Activated T-helper 2 cell treated with anti-CD3 and anti-CD28 coated beads, Interferon-gamma antibody, Interleukin-2, Interleukin-4, amounts not matched to agents 10 μg/mL and 5 μg/mL and 100 μg/mL, durations not matched to agents 14 hours and 24 hours and 36 hours (primary cell): ENCODE measurements at places on chromosomes 4 and X.

DNA sequence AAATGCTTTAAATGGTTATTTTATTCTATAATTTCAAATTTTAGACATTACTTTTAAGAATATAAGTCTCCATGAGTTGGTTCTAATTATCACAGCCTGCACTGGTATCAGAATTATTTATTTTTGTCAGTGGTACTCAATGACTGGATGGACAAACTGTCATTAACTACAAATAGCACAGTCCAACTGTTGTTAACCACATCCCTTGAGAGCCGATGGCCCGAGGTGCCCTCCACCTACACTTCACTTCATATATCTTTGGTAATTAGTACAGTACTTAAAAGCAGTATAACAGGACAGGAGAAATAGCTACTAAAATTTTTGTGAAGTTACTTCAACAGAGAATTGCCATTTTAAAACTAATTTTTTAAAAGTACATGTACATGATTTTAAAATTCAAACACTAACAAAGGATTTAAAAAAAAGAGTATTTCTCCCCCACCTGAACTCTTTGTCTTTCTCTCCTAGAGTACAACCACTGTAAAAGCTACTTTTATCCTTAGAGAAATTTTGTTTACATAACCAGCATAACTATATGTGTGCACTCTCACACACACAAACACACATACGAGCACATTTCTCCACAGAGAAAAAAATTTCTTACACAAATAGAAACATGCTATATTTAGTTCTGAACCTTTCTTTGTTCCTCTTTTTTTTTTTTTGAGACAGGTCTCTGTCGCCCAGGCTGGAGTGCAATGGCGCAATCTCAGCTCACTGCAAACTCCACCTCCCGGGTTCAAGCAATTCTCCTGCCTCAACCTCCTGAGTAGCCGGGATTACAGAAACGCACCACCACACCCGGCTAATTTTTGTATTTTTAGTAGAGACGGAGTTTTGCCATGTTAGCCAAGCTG lies 6.5 kb downstream of the TIFA start:
- H3K4me3 ChIP-seq = no peak overlapping the region
- no peak overlapping the region for H3K27ac ChIP-seq
- peaks cover 47% of the 10 kb centered on the region for H3K36me3 ChIP-seq
- DNase-seq = no peak
- no peaks in the 10 kb centered on the region for H3K27me3 ChIP-seq

GRCh38 chr4:82688091-82688795 lies 110.4 kb downstream of the SCD5 start:
- H3K36me3 ChIP-seq = no peaks in the 10 kb centered on the region
- no peaks in the 10 kb centered on the region for H3K4me1 ChIP-seq
- peaks cover 5% of the 10 kb centered on the region for H3K27me3 ChIP-seq
- H3K27ac ChIP-seq = no peak overlapping the region
- DNase-seq = no peak

DNA sequence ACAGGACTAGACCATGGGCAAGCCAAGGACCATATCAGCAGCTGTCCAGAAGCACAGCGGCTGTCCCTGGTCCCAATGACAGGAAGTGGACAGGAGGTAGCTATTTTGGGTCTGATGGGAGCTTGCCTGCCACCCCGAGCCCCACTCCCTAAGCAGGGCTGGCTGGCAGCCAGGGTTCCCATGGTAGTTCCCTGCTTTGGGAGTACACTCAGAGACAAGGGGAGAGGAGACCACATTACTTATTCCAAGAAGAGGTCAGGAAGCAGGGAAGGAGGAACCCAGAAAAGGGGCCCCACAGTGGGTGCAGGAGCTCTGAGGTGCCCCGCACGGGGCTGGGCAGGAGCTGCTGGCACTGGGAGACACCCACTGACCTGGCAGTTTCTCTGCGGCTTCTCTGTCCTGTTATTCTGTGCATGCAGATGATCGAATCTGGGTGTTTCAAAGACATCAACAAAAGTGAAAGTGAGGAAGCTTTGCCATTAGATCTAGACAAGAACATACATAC lies 36.3 kb downstream of the HTT-AS start:
- no peak for DNase-seq
- no peaks in the 10 kb centered on the region for H3K36me3 ChIP-seq
- H3K4me1 ChIP-seq = peaks cover 35% of the 10 kb centered on the region
- H3K27me3 ChIP-seq = peaks cover 8% of the 10 kb centered on the region

GRCh38 chr4:2285613-2286381 lies 23.9 kb upstream of the MXD4 start:
- no peak overlapping the region for H3K27ac ChIP-seq
- no peaks in the 10 kb centered on the region for H3K27me3 ChIP-seq
- no peaks in the 10 kb centered on the region for H3K36me3 ChIP-seq
- peaks cover 25% of the 10 kb centered on the region for H3K4me1 ChIP-seq
- H3K4me3 ChIP-seq = no peak overlapping the region

DNA sequence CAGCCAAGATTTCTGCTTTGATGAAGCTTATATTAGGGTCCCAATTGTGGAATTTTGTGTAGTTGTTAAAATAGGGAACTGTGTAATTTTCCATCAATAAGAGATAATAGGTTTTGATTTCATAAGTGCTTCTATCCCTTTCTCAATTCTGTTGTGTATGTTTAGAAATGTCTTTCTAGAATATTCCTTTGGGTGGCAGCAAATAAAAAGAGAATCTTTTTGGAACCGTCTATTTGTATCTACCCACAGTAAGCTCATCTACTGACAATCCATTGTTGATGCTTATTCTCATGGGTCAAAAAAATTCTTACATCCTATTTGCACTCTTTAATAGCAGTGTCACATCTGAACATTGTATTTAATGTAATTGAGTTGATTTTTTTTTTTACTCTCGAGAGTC lies 61.7 kb downstream of the TMA16 start:
- H3K27ac ChIP-seq = no peak overlapping the region
- H3K27me3 ChIP-seq = peaks cover 1% of the 10 kb centered on the region
- H3K4me3 ChIP-seq = no peak overlapping the region
- H3K4me1 ChIP-seq = peaks cover 21% of the 10 kb centered on the region
- H3K36me3 ChIP-seq = no peaks in the 10 kb centered on the region
- no peak for DNase-seq

DNA sequence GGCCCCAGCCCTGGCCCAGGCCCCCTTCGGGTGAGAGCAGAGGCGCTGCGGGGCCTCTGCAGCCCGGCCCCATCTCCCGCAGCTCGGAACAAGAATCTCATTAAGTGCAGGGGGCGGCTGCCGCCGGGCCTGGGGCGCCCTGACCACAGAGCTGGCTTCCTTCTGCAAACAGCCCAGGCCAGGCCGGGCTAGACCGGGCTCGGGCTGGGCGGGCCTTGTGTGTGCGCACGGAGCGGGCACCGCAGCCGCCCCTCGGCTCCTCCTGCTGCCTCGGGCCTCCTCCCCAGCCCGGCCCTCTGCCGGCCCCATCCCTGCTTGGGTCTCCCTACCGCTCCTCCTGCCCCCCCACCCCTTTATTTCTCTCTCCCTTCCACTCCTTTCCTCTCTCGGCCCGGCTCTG lies 83.3 kb downstream of the EFNB1 start:
- no peaks in the 10 kb centered on the region for H3K36me3 ChIP-seq
- peaks cover 4% of the 10 kb centered on the region for H3K4me1 ChIP-seq
- H3K27ac ChIP-seq = no peak overlapping the region
- no peak for DNase-seq
- no peak overlapping the region for H3K4me3 ChIP-seq

GRCh38 chr4:53688186-53688790 lies 97.0 kb upstream of the LNX1 start:
- H3K27ac ChIP-seq = peak overlapping the region; percentile 43
- no peak overlapping the region for H3K4me3 ChIP-seq
- DNase-seq = no peak
- no peaks in the 10 kb centered on the region for H3K36me3 ChIP-seq
- peaks cover 8% of the 10 kb centered on the region for H3K27me3 ChIP-seq
- H3K4me1 ChIP-seq = peaks cover 10% of the 10 kb centered on the region

GRCh38 chr4:125728568-125728967 lies 413.8 kb downstream of the FAT4 start:
- no peaks in the 10 kb centered on the region for H3K36me3 ChIP-seq
- H3K27ac ChIP-seq = no peak overlapping the region
- no peak overlapping the region for H3K4me3 ChIP-seq
- no peak for DNase-seq

- no peaks in the 10 kb centered on the region for H3K36me3 ChIP-seq
- no peak overlapping the region for H3K27ac ChIP-seq
- no peak overlapping the region for H3K4me3 ChIP-seq
- H3K4me1 ChIP-seq = no peaks in the 10 kb centered on the region
- peaks cover 20% of the 10 kb centered on the region for H3K27me3 ChIP-seq
These were observed 17.6 kb downstream of the SH3RF1 start for GRCh38 chr4:169253113-169253671.

- no peaks in the 10 kb centered on the region for H3K36me3 ChIP-seq
- H3K27me3 ChIP-seq = no peaks in the 10 kb centered on the region
- H3K27ac ChIP-seq = no peak overlapping the region
- H3K4me1 ChIP-seq = no peaks in the 10 kb centered on the region
- DNase-seq = no peak
These were observed 208.1 kb downstream of the FAM47B start for GRCh38 chrX:35150642-35151239.

- H3K27ac ChIP-seq = no peak overlapping the region
- H3K4me1 ChIP-seq = no peaks in the 10 kb centered on the region
- no peak overlapping the region for H3K4me3 ChIP-seq
These were observed 197.6 kb upstream of the SPANXN4 start for GRCh38 chrX:142828129-142828528.
